ENCODE measurements at places on chromosomes 6 and 20.
A peak's percentile ranks its signal among the peaks of the same experiment; 100 is the strongest.

- no peak for DNase-seq
Observed at GRCh38 chr6:72464791-72465691, 156.8 kb upstream of the KCNQ5 start.

DNA sequence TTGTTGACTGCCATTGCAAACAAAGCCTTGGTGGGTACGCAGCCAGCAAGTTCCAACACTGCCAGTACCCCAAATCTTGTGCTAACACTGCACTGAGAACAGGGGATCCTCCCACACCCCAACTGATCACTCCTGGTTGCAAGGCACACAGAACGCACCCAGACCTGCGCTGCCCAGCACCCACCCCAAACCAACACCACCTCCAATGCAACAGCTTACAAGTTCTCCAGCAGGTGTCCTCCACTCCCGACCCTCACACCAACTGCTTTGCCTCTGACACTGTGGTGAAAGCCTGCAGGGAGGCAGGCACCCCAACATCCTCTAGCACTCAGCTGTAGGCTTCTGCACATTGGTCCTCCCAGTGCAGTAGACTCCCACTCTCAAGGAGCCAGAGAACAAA, 39.3 kb upstream of the EYS start:
- no peak for DNase-seq

GRCh38 chr6:73145690-73146089, 79.6 kb downstream of the KHDC1L start:
- DNase-seq = no peak

- no peak for DNase-seq
Observed at GRCh38 chr6:21048047-21048446, 513.8 kb downstream of the CDKAL1 start.

DNA sequence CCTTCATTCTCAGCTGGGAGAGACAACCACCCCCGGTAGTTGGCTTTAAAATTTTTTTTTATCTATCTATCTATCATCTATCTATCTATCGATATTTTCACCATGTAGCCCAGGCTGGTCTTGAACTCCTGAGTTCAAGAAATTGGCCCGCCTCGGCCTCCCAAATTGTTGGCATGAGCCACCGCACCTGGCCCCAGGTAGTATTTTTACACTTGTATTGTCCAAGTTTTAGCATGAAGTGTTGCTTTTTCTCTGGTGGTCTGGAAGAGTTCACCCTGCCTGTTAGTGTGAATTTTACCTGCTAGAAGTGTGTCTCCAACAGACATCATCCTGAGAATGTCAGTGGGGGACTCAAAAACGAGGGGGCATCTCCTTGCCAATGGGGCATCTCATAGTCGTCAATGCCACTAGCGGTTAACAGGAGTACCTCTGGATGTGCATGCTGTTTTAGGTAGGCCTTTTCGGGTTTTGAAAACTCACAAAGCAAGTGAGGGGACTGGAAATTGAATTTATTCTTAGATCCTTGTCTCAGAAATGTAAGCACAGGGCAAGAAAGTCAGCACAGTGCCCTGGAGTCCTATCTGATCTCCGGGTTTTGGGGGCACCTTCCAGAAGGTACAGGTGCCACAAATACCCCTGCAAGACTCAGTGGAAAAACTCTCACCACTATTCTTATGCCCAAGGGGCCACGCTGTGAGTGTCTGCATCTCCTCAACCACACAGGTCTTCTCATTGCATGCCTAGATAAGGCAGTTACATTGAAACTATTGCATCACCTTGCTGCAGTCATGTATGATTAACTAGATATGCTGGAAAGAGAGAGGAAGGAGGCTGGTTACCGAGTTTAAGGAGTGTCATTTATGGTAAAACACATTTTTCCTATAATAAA, 37.1 kb downstream of the TNFAIP3 start:
- no peak for DNase-seq

GRCh38 chr6:7721649-7722048, 4.2 kb upstream of the BMP6 start:
- no peak for DNase-seq

DNA sequence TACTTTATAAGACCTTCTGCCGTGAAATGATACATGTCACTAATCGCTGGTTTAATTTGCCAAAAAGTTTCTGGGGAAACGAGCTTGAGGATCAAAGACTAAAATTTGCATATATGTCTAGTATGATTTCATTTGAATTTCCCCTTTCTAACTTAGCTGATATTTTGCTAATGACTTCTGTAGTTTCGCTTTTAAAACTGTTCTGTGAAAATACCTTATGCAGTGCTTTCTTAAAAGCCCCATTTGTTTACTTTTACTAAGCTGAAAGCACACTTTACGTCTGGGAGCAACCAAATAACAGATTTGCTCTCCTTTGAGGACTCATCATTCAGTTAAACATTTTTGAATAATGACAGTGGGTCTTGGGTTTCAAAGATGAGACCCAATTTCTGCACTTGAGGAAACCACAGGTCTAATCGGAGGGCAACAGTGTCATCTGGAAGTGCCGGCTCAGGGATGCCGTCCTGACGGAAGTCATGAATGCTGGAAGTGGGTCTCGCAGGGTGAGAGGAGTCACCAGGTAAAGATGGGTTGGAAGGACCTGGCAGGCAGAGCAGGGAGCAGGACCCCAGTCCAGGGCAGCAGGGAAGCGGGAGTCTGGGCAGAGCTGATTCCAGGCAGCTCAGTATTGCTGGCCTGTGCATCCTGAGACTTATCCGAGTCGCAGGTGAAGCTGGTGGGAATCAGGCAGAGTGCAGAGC, 33.2 kb downstream of the PLEKHG1 start:
- DNase-seq = no peak

GRCh38 chr6:9095137-9095536, 659.8 kb upstream of the SLC35B3 start:
- DNase-seq = no peak

DNA sequence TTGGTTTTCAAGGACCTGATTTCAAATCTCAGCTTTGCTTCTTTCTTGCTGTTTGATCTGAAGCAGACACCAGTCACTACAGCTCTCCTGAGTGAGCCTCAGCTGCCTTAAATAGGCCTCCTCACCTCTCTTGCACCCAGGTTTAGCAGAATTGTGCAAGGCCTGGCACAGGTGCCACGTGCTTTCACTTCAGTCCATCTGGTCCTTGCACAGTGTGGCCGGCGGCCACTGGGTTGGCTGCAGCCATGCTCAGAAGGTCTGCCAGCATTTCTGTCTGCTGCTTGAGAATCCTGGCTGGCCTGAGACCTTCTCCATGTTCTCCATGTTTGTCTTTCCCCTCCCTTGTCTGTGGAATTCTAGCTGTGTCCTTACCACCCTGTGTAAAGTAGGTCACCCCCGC, 14.5 kb upstream of the DAAM2 start:
- DNase-seq = no peak

DNA sequence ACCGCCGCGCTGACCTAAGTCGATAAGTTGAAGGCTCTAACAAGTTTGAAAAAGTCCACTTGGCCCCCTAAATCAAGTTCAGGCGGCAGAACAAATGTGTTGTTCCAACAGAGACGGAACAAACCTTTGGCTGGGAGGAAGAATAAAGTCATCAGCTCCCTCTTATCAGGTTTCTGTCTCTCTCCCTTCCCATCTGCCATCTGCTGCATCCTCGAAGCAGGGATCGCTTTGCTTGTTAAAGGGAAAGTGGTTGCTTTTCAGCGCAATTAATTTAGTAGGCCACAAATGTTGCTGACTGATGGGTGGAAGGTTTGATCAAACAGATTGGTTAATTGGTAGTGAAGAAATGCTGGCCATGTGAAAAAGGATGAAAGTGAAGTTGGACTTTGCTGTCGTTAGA, 64.3 kb downstream of the CDH4 start:
- no peak for DNase-seq

DNA sequence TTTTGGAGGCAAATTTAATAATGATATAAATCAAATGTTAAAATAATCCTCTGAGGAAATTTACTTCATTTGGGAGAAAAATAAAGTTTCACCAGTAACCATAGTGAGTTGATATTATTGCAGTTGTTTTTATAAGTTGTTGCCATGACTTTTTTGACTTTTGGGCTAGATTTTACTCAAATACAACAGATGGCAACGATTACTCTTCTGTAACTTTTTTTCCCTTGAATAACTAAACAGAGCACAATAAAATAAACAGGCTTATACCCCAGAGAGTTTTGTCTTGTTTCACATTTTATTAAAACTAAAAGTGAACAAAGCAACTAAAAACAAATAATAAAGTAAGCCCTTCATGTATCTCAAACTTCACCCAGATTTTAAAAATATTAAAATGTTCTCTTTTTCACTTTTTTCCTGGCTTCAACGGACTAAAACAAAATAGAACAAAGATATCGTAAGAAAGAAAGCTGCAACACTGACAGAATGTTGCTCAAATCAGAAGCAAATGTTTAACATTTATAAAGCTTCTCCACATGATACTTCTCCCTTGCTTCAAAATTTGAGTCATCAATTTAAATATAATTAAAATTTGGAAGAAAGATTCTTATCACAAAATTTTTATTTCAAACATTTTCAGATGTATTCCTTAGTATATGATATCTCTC, 42.5 kb upstream of the BMP5 start:
- no peak for DNase-seq

- DNase-seq = no peak
Observed at GRCh38 chr20:32631933-32632460, 41.7 kb downstream of the C20orf203 start.

GRCh38 chr6:1801401-1801800, 191.7 kb downstream of the FOXC1 start:
- DNase-seq = no peak

- peak; percentile 57 for DNase-seq
Observed at GRCh38 chr6:52361414-52361944, 472 bp upstream of the PAQR8 start.

GRCh38 chr6:31664790-31665500, at the start of gene GPANK1:
GPANK1 (minus strand) TSS chr6:31664997; CDS start chr6:31664478, 519 bp downstream.
- DNase-seq = peak; percentile 92

- DNase-seq = no peak
Observed at GRCh38 chr20:18858816-18859215, 45.2 kb downstream of the SCP2D1 start.

DNA sequence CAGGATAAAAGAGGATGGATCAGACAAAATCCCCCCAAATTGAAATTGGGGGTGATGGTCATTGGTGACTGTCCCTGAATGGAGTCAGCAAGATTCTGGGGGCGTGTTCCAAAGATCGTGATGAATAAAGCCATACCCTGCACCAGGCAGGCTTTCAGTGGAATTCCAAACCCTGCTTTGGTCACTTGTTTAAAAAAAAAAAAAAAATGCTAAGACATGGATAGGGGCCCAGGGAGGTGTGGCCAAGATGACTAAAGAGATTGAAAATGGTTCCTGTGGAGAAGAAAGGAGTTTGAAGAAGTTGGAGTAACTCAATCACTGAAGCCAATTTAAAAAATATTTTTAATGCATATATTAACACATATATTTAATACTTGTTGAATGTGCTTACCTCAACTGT, 161.4 kb upstream of the KCNG1 start:
- no peak for DNase-seq

- DNase-seq = no peak
Observed at GRCh38 chr6:20985821-20986220, 451.6 kb downstream of the CDKAL1 start.

DNA sequence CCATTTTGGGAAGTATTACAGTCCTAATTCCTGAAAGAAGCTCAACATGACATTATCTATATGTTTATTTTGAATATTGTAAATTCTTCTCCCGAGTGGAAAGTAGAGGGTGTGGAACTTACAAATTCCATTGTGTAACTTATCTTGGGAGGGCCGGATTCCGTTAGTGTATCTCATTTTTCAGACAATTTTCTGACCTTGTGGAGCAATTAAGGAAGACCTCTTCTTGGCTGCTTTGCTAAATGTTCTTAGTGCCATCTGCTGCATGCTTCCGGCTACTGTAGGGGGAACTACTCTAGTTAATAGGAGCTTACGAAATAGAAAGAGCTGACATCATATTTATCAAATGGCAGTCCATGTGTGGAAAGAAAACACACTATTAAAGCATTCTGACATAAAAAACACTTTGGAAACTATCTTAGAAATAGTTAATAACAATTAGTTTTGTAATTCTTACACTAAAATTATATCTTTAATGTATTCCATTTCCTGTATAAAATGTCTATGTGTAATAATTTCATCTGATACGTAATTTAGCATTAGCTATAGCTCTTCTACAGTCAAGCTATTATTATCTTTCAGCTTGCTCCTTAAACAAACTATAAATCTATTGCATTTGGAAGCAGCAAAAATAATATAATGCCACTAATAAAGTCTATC, 41.5 kb upstream of the KCNQ5 start:
- DNase-seq = no peak

GRCh38 chr20:24782301-24782700, 166.8 kb upstream of the CST7 start:
- DNase-seq = peak; percentile 28

GRCh38 chr6:82374516-82374915, 10.9 kb downstream of the TPBG start:
- DNase-seq = no peak

DNA sequence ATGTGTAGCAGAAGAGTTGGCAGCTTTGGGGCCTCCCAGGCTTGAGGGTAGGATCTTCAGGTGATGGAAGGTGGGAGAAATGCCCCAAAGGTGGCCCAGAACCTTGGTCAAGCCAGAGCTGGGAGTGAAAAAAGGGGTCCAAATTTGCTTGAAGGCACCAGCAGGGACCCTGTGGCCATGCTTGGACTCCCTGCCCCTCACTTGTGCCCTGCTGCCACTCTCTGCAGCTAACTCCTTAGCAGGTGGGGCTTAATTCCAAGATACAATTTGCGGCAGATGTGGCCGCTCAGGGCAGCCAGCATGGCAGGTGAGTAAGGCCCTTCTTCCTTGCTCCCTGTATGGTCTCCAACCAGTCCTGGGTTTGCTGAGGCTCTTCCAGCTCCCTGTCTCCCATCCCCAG, 285.0 kb upstream of the RNF24 start:
- DNase-seq = no peak

DNA sequence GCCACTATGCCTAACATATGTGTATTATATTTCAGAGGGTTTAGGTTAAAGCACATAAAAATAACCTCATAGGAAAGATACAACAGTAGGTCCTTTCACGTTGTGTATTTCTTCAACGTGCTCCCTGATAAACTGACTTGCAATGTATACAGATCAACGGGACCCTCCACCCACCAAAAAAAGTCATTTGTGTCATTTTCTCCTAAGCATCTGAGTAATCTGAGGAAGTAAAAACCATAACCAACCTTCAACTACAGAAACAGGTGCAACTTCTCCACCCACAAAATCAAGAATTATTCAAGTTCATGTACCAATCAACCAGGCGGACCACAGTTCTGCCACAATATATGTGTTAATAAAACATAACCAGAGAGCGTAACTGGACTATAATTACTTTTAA, 54.9 kb upstream of the NHSL1 start:
- DNase-seq = no peak

DNA sequence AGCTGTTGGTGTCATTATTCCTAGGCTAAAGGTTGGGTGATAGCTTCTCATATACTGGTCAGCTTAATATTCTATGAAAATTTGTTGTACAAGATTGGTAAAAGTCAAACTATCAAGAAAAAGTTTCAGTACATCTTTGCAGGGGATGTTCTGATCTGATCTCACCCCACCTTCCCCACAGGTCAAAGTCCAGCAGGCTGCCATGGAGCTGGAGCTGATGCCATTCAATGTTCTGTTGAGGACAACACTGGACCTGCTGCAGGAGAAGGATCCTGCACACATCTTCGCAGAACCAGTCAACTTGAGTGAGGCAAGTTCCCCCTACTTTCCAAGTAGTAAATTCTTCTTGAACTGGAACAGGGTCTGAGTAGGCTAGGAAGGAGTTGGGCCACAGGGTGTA, 13.1 kb downstream of the BRPF3 start:
- DNase-seq = no peak

All from sciatic nerve (tissue), 2 donors.